Activated B cell treated with CpG ODN at 0.5 μM for 24 hours (primary cell): ENCODE measurements at places on chromosomes 13 and 19.

DNA sequence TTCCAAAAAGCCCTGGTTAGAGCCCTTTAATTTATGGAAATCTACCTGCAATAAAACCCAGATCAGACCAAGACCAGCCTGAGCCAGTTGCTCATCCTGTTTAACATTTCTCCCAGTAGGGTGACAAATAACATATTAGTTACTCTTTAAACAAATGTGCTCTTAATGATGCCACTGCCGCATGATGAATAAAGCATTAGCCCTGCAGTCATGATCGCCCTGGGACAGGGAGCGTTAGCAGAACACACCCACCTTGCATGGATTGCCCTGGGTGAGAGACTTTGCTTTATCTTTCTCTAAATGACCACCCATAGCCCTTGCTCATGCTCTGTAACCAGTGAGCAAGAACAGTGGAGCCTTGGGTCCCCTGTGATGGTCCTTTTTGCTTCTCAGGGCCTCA, 362.4 kb downstream of the ENOX1 start:
- DNase-seq = no peak

DNA sequence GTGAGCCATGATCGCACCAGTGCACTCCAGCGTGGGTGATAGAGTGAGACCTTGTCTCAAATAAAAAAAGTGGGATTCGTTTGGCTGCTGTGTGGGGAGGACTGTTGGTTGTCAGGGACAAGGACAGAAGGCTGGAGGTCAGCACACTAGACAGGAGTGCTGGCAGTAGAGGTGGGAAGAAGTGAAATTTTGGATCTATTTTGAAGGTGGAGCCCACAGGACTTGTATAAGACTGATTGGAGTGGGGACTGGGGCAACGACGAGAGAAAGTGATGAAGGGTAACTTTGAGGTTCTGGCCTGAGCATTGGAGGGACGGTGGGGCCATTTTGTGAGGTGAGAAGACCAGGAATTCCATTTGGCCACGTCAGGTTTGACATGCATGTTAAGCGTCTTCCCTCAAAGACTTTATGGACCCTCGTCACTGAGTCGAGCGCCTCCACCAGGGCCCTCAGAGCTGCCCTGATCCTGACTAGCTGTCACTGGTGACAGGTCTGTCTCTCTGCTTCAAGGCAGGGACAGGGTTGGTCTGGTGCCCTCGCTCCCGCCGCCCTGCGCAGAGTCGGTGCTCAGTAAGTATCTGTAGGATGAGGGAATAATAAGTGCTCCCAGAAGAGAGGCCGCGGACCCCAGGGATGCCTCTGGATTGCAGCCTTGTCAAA, 673 bp downstream of the CTU1 start:
- no peak for DNase-seq

- peak; percentile 85 for DNase-seq
Observed at GRCh38 chr19:11482384-11483050, 1.7 kb upstream of the ELAVL3 start.

GRCh38 chr13:30600496-30600895, 17.2 kb upstream of the USPL1 start:
- DNase-seq = no peak

GRCh38 chr13:20402881-20403280, 122.8 kb downstream of the CRYL1 start:
- DNase-seq = no peak

GRCh38 chr13:30832845-30833332, 73.2 kb upstream of the MEDAG start:
- no peak for DNase-seq

DNA sequence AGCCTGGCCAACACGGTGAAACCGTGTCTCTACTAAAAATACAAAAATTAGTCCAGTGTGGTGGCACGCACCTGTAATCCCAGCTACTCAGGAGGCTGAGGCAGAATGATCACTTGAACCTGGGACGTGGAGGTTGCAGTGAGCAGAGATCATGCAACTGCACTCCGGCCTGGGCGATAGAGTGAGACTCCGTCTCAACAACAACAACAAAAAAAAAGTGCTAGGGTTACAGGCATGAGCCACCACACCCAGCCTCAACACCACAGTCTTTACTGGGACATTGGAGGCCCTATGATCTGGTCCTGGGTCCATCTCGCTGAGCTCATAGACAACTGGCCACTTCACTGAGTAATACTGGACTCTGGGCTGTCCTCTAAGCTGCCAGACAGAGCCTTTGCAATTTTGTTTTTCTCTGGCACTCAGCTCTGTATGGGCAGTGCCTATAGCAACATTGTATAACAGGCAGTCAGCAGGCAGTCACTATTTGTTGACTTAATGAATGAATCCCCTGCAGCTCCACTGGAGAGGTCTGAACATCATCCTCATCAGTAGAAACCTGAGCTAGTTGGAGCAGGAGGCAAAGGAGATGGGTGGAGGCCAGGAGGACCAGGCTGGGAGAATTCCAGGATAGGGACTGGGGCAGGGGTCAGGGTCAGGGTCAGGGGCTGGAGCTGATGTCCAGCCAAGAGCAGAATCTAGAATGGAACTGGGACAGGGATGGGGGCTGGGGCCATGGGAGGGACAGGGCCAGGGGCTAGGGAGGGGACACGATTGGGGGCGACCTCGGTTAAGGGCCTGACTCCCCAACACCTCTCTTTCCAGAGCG, 8.1 kb downstream of the BLOC1S3 start:
- no peak for DNase-seq

- DNase-seq = no peak
Observed at GRCh38 chr13:71875823-71876222, 8.8 kb upstream of the DACH1 start.

- no peak for DNase-seq
Observed at GRCh38 chr13:47564041-47564440, 437.0 kb downstream of the SUCLA2 start.

- no peak for DNase-seq
Observed at GRCh38 chr19:50590191-50590590, 22.0 kb upstream of the LRRC4B start.

- DNase-seq = no peak
Observed at GRCh38 chr13:23858546-23858945, 30.7 kb downstream of the MIPEP start.

- no peak for DNase-seq
Observed at GRCh38 chr13:60494296-60494695, 97.3 kb downstream of the TDRD3 start.

DNA sequence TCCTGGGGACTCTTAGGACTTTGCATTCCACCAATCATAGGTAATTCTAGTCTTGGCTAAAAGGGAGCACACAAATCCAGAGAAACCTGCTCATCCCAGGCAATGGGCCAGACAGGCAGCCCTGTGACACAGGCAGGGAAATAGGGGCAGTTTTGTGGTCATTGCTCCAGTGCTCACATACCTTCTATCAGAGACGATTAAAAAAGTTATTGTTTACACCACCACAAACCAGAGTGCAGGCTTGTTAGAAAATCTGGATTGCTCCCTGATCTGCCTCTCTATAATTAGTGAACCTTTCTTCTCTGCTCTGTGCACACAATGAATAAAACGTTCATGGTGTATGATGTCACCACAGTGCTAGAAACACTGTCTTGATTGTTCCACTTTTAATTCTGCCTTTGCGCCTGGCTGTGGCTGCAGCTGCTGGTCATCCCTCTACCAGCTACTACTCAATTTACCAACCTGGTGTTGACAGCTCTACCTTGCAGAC, 121.6 kb upstream of the SPATA13 start:
- no peak for DNase-seq

DNA sequence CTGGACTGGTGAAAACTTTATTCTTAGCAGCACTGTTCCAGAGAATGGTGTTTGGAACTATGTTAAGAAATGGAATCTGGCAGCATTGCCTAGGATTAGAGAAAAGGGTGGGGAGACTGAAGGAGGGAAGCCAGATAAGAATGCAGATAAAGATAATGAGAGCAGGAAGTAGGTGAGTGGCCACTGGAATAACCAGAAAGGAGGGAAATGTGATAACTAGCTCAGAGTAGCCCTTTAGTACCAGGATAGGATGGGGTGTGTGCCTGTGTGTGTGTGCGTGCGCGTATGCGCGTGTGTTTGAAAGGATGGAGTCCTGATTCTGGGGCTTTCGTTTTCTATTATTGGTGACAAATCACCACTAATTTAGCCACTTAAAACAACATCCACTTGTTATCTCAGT, 33.4 kb upstream of the FRY start:
- DNase-seq = no peak

DNA sequence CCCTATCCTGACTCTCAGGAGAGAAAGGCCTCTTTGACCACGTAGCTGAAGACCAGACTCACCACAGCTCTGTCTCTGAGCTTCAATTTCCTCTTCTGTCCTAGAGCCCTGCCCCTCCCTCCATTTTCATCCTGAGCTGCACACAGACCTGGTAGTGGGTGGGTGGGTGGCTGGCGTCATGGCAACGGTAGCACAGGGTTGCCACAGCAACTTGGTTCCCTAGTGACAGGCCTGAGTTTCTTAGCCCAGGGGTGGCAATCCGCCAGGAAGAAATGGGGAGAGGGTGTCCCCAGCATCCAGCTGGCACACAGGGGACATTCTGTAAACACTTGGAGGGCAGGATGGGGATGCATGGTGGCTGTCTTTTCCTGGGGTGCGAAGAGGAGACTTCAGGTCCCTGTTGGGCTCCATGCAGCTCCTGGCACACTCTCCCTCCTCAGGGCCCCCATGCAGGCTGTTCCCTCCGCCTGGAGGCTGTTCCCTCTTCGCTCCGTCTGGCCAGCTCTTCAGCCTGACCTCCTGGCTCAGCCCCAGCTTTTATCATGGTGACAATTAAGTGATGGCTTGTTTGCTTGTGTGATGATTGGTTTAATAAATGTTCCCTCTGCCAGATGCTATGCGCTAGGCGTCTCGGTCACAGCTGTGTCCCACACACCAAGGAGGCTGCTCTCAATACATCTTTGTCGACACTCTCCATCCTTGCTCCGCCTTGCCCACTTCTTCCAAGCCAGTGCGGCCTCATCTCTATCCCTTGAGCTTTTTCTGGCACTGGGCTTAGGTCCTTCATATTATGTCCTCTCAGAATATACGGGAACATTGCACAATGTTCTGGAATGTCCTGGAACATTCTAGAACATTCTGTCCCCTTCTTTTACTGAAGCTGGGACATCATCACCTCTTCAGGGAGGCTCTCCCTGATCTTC, 7.4 kb upstream of the KLHL26 start:
- no peak for DNase-seq

- no peak for DNase-seq
Observed at GRCh38 chr13:62294244-62294643, 878.6 kb upstream of the PCDH20 start.

DNA sequence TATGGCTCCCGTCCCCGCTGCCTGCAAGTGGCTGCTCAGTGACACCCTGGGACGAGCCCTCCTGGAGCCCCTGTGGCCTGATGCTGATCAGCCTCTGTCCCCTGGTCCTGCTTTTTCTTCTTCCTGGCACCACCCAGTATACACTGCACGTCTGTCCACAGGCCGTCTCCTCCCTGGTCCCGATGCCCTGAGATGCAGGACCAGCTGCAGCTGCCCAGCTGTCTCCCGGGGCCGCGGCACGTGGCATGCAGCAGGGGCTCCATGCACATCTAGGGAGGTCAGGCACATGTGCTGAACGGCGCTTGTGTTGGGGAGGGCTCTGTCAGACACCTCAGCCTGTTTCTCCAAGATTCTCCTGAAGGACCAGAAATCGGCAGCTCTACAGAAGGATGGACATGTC, 30.2 kb downstream of the ZFR2 start:
- DNase-seq = no peak

DNA sequence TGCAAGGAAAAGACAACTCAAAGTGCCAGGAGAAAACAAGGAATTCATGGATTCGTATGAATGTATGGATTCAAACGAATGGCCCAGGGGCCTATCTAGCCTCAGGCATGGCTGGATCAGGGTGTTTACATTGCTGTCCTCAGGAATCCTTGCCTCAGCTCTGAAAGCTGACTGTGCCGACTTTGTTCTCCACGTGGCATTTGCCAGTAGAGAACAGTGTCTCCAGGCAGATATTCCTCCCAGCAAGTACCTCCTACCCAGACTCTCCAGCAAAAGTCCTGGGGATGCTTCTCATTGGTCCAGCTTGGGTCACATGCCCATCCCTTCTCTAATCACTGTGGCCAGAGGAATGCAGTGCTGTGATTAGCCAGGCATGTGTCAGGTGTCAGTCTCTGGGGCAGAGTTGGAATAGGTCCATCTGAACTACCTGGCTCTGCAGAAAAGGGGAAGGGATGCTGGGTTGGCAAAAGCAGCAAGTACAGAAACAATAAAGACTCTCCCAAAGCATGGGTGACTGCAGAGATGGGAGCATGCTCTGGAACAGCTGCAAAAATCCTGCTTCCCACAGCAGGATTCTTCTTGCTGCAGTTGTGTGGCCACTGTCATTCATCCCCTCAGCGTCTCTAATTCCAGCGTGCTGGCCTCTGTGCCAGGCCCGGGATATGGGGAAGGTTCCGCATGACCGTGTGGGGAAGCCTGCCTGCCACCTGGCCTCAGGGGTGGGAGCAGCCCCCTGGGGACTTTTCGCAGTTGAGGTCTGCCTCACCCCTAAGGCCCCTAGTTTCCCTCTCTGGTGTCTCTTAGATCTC, 30.0 kb downstream of the CCNE1 start:
- DNase-seq = no peak

- no peak for DNase-seq
Observed at GRCh38 chr19:17331045-17331558, 3.6 kb downstream of the ANO8 start.

GRCh38 chr13:80931766-80932165, 590.8 kb upstream of the SPRY2 start:
- DNase-seq = no peak

- DNase-seq = no peak
Observed at GRCh38 chr19:51001515-51001914, at the start of gene KLK8. TSS of gene KLK8 (minus strand) at chr19:51001604. CDS start at chr19:51001167, 437 bp downstream.

DNA sequence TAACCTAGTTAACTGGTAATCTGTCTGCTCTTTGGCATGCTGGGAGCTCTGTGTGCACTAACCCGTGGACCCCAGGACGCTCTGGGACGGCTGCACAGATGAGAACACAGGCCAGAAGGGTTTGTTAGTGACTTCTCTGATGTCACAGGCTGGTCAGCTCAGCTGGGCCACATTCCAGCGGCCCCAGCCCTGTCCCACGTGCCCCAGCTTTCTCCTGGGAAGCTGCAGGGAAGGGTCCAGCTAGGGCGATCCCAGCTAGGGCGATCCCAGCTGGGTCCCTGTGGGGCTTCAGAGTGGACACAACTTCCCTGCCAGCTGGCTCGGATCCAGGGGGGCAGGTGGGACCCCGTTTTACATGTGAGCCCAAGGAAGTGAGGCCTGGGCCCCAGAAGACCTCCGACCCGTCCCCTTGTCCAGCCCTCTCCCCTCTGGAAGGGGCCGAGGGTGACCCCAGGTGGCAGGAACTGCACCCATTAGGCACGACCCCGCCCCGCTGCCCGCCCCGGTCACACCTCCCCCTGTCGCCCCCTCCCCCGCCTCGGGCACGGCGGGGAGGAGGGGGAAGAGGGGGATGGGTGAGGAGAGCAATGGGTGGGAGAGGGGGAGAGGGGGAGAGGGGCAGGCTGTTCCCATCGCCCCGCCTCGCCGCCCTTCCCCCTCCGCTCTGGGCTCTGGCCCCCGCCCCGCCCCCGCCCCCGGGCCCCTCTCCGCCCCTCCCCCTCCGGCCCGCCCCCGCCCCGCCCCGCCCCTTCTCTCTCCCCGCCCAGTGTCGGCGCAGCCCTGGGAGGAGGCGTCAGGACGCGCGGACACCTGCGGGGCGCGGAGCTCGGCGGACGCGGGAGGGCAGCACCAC, 75.2 kb upstream of the MCF2L start:
- DNase-seq = no peak
